CD4-positive, CD25-positive, alpha-beta regulatory T cell (primary cell): ENCODE measurements at places on chromosomes 4 and X. TPM values are rescaled to one million over a fixed set of nuclear protein-coding genes. Genes with fewer than 3 reads are reported as not detected.

The RRH gene
- total RNA-seq = 0.27 TPM

The JAKMIP1 gene
- total RNA-seq = 39.7 TPM

The LDOC1 gene
- 2.5 TPM for total RNA-seq

The AR gene
- 1.4 TPM for total RNA-seq

The PNMA6F gene
- total RNA-seq = not detected

The MGAT4D gene
- total RNA-seq = not detected

The CLNK gene
- total RNA-seq = 0.67 TPM

The ADH6 gene
- total RNA-seq = not detected

The IL1RAPL1 gene
- not detected for total RNA-seq

The NPNT gene
- total RNA-seq = not detected
